ENCODE measurements at places on chromosomes 1 and 21. TPM values are rescaled to one million over a fixed set of nuclear protein-coding genes. Genes with fewer than 3 reads are reported as not detected.

GRCh38 chr1:86277936-86278335, 118.2 kb downstream of the ODF2L start:
- H3K4me3 ChIP-seq = no peak overlapping the region
- H3K4me1 ChIP-seq = no peaks in the 10 kb centered on the region
- no peaks in the 10 kb centered on the region for H3K27me3 ChIP-seq
- H3K27ac ChIP-seq = no peak overlapping the region

GRCh38 chr1:151898519-151898991, 10.8 kb downstream of the THEM4 start:
- no peak for DNase-seq
- H3K36me3 ChIP-seq = no peaks in the 10 kb centered on the region
- no peaks in the 10 kb centered on the region for H3K4me1 ChIP-seq
- H3K4me3 ChIP-seq = no peak overlapping the region
- H3K27me3 ChIP-seq = no peaks in the 10 kb centered on the region

- no peak for DNase-seq
- H3K4me1 ChIP-seq = no peaks in the 10 kb centered on the region
- no peaks in the 10 kb centered on the region for H3K36me3 ChIP-seq
- no peaks in the 10 kb centered on the region for H3K27me3 ChIP-seq
- no peak overlapping the region for H3K27ac ChIP-seq
Observed at GRCh38 chr1:224044420-224044819, 69.5 kb upstream of the FBXO28 start.

GRCh38 chr1:98827041-98827440, 165.5 kb downstream of the SNX7 start:
- no peaks in the 10 kb centered on the region for H3K4me1 ChIP-seq
- no peak overlapping the region for H3K4me3 ChIP-seq
- no peaks in the 10 kb centered on the region for H3K27me3 ChIP-seq
- H3K27ac ChIP-seq = no peak overlapping the region
- no peak for DNase-seq

GRCh38 chr1:186781730-186782129, 47.0 kb upstream of the PLA2G4A start:
- no peaks in the 10 kb centered on the region for H3K4me1 ChIP-seq
- no peaks in the 10 kb centered on the region for H3K27me3 ChIP-seq
- no peak overlapping the region for H3K27ac ChIP-seq
- H3K36me3 ChIP-seq = no peaks in the 10 kb centered on the region
- DNase-seq = no peak
- H3K4me3 ChIP-seq = no peak overlapping the region

GRCh38 chr1:97041026-97041425, 319.4 kb downstream of the PTBP2 start:
- DNase-seq = no peak
- no peaks in the 10 kb centered on the region for H3K4me1 ChIP-seq

- H3K27me3 ChIP-seq = no peaks in the 10 kb centered on the region
- DNase-seq = no peak
- no peaks in the 10 kb centered on the region for H3K36me3 ChIP-seq
- H3K4me3 ChIP-seq = no peak overlapping the region
- H3K4me1 ChIP-seq = no peaks in the 10 kb centered on the region
- H3K27ac ChIP-seq = no peak overlapping the region
Observed at GRCh38 chr1:179253286-179253972, 24.0 kb upstream of the ABL2 start.

DNA sequence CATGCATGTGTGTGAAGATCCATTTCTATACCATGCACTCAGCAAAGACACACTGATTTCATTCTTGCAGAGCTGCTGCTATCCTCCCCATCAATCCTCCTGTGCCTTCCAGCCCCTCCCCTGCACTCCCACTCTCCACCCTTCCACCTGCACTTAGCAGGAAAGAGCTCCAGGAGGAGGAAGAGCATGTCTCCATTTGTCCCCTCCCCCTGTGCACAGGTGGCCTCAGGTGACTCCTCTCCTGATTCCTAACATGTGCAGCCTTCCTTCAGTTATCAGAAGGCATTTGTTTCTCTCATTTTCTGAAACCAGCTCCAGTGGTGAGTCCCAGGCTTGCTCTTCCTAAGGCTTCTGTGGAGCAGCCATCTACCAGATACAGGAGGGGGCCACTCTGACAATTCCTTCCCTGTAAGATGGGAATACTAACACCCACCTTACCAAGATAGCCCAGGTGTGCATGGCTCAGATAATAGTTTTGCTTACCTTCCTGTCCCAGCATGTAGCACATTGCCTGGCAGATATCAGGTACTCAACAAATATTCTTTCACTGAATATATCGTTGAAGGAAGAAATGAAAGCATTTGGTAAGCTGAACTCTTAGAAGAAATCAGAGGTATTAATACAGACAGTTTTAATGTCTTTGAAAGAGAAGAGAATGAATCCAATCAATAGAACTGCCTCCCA, 21.9 kb upstream of the FAM3B start:
- no peaks in the 10 kb centered on the region for H3K27me3 ChIP-seq
- no peaks in the 10 kb centered on the region for H3K36me3 ChIP-seq
- H3K4me1 ChIP-seq = no peaks in the 10 kb centered on the region
- no peak overlapping the region for H3K27ac ChIP-seq
- H3K4me3 ChIP-seq = no peak overlapping the region

DNA sequence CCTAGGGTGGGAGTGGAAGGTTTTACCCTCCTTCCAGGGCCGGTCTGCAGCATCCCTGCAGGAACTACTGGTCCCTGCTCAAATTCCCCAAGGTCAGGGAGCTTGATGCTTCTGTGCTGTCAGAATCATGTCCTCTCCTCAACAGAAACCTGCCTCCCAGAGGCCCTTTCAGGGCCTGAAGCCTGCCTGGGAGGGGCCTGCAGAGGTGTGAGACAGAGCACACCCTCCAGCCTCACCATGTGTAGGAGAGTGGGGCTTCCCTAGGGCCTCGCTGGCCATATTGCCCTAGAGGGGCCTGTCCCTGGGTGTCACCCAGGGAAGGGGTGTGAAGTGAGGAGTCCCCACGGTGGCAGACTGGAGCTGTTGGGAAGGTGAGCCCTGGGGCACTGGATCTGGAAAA, 21.1 kb downstream of the KNCN start:
- no peak for DNase-seq
- no peak overlapping the region for H3K4me3 ChIP-seq
- no peaks in the 10 kb centered on the region for H3K27me3 ChIP-seq
- no peak overlapping the region for H3K27ac ChIP-seq
- H3K36me3 ChIP-seq = no peaks in the 10 kb centered on the region
- H3K4me1 ChIP-seq = peaks cover 5% of the 10 kb centered on the region

GRCh38 chr1:159430985-159431384, 1.0 kb upstream of the OR10J4 start:
- no peaks in the 10 kb centered on the region for H3K27me3 ChIP-seq
- no peak overlapping the region for H3K4me3 ChIP-seq
- H3K36me3 ChIP-seq = no peaks in the 10 kb centered on the region
- H3K4me1 ChIP-seq = no peaks in the 10 kb centered on the region

GRCh38 chr1:181141431-181141910, 53.0 kb downstream of the IER5 start:
- no peaks in the 10 kb centered on the region for H3K4me1 ChIP-seq
- H3K27ac ChIP-seq = no peak overlapping the region
- H3K4me3 ChIP-seq = no peak overlapping the region
- DNase-seq = no peak

DNA sequence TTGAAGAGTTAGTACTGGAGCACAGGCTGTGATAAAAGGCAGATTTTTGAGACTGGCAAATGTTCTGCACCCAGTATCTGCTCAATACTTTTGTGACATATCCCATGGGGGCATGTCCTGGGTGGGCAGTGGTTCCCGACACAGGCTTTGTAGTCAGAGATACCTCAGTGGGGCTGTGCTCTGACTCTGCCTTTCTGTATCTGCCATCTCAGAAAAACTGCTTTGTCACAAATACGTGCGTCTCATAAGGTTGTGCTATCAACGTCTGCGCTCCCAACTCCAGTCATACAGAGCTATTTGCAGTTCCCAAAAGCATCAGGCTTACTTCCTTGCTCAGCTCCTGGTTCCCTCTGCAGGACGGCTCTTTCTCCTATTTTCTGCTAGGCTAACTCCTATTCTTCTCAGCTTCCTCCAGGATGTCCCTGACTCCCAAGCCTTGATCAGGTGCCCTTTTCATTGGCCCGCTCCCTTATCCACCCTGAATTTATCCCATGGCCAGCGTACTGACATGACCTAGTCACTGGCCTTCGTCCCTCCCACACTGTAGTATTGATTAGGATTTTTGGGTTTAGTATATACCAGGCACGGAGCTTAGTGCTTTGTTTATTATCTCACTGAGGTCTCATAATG, 12.1 kb upstream of the RAB29 start:
- H3K36me3 ChIP-seq = no peaks in the 10 kb centered on the region
- H3K4me3 ChIP-seq = no peak overlapping the region
- no peak for DNase-seq
- no peaks in the 10 kb centered on the region for H3K27me3 ChIP-seq

- DNase-seq = no peak
- no peak overlapping the region for H3K4me3 ChIP-seq
- no peaks in the 10 kb centered on the region for H3K4me1 ChIP-seq
- H3K36me3 ChIP-seq = no peaks in the 10 kb centered on the region
- no peak overlapping the region for H3K27ac ChIP-seq
Observed at GRCh38 chr1:171636141-171636540, 14.1 kb downstream of the MYOCOS start.

DNA sequence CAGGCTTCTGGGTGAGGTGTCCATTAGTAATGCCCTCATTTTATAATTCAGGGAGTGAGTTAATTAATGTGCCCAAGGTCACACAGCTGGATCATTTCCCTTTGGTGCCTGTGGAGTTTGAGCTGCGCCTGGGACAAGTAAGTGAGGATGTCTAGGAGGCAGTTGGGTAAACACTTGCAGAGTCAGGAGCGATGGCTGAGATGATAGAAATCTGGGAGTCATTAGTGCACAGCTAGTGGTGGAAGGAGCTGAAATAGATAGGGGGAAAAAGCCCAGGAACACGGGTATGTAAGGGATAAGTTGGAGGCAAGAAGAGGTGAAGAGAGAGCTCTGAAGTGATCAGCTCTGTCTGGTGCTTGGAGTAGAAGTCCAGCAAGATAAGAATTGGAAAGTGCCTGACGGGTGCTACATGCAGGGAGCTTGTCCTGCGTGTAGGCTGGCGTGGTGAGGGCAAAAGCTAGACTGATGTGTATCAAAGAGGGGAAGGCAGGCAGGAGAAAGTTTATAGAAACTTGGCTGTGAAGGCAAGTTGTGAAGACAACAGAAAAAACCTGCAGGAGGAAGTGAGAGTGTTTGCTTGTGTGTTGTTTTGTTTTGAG, 1.7 kb upstream of the SCAF4 start:
- no peak for DNase-seq
- H3K27me3 ChIP-seq = no peaks in the 10 kb centered on the region
- no peak overlapping the region for H3K4me3 ChIP-seq
- no peak overlapping the region for H3K27ac ChIP-seq

GRCh38 chr1:44289530-44289929, 65.5 kb downstream of the ERI3 start:
- no peaks in the 10 kb centered on the region for H3K36me3 ChIP-seq
- no peak for DNase-seq
- no peaks in the 10 kb centered on the region for H3K4me1 ChIP-seq
- no peaks in the 10 kb centered on the region for H3K27me3 ChIP-seq
- no peak overlapping the region for H3K4me3 ChIP-seq

DNA sequence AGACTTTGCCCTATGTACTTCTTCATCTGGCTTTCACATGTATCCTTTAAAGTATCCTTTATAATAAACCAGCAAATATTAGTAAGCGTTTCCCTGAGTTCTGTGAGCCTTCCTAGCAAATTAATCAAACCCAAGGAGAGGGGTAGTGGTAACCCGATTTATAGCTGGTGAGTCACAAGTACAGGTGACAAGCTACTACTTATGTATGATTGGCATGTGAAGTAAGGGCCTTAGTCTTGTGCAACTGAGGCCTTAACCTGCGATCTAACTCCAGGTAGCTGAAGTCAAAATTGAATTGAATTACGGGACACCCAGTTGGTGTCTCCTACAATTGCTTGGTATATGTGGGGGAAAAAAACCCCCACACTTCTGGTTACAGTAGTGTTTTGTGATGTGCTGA, 26.0 kb downstream of the SLC16A1 start:
- H3K36me3 ChIP-seq = no peaks in the 10 kb centered on the region
- H3K27ac ChIP-seq = no peak overlapping the region
- H3K4me3 ChIP-seq = no peak overlapping the region
- no peaks in the 10 kb centered on the region for H3K27me3 ChIP-seq
- no peak for DNase-seq

DNA sequence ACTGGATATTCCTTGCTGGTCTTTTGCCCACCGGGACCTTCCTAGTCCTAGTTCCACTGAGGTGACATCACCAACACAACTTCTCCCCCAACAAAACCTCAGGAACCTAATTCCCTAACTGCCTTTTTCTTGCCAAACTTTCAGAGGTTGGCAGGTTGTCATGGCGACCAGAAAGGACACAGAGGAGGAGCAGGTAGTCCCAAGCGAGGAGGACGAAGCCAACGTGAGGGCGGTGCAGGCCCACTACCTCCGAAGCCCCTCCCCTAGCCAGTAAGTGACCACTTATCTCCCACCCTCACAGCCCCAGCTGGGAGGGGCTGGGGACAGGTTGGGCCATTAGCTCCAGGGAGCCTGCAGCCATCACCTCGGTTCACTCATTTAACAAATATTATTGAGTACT, 815 bp downstream of the STYXL2 start:
- no peaks in the 10 kb centered on the region for H3K4me1 ChIP-seq
- no peak overlapping the region for H3K27ac ChIP-seq
- no peak for DNase-seq

DNA sequence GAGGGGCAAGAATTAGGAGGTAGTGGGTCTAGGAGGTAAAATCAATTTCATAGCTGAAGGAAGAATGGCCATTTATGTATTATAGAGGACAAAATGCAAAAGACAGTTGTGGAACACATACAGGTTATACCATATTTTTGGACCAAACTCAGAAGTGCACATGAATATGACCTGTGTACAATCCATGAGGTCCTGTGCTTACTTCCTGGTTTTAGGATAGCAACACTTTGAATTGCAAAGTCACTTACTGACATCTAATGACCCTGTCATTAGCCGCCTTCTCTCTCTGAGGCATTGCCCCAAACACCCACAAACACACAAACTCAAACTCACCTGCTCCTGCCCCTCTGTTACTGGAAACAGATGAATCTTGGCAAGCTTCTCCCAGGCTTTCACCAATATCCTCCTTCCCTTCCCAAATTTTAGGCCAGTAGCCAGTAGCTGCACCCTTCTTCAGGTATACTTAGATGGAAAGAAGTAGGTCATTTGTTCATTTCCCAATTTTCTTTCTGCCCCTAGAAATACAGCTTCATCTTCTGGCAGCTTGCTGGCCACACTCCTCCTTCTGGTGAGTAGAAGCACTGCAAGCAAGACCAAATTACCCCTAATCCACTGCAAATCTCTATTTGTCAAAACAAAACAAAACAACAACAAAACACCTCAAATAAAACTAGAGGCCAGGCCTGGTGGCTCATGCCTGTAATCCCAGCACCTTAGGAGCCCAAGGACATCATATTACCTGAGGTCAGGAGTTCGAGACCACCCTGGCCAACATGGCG, 13.7 kb upstream of the RPL5 start:
- H3K4me1 ChIP-seq = no peaks in the 10 kb centered on the region
- H3K4me3 ChIP-seq = no peak overlapping the region
- H3K27ac ChIP-seq = no peak overlapping the region
- DNase-seq = no peak
- no peaks in the 10 kb centered on the region for H3K36me3 ChIP-seq

Gene CNIH3
- 7.2 TPM for total RNA-seq

Gene BTBD8
- total RNA-seq = 15.7 TPM

Gene LCE1C
- not detected for total RNA-seq

Gene C8A
- total RNA-seq = not detected

Gene OPTC
- total RNA-seq = not detected

Gene NR5A2
- 0.87 TPM for total RNA-seq

Gene UBE2U
- total RNA-seq = 1.8 TPM

Gene BATF3
- not detected for total RNA-seq

Gene C1QC
- total RNA-seq = 76.9 TPM

Gene OR2G6
- total RNA-seq = not detected

Gene LRRIQ3
- 0.68 TPM for total RNA-seq

Gene KCNJ10
- not detected for total RNA-seq

All from prostate gland (tissue), 2 donors.